RWPE2 (cell line): ENCODE measurements at places on chromosomes 2 and 18.

GRCh38 chr2:64998658-64999061, 9.5 kb downstream of the SLC1A4 start:
- no peak for DNase-seq

GRCh38 chr2:30769891-30770462, 37.3 kb downstream of the CAPN13 start:
- no peak for DNase-seq

DNA sequence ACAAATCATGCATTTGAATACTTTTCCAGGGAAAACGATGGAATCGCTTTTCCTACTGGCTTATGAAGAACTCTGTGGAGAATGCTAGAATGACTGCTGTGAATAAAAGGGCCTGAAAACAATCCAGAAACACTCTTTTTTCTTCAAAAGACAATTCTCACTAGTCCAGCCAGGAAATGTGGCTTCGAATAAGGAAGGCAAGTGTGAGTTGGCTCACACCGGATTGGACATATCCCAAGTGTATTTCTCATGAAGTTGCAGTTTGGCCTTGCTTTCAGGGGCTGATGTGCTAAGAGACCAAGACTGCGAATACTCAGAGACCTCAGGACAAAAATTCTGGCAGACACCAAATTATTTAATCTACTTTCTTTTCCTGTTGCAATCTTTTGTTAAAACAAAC, 54.1 kb downstream of the FIGN start:
- DNase-seq: no peak

DNA sequence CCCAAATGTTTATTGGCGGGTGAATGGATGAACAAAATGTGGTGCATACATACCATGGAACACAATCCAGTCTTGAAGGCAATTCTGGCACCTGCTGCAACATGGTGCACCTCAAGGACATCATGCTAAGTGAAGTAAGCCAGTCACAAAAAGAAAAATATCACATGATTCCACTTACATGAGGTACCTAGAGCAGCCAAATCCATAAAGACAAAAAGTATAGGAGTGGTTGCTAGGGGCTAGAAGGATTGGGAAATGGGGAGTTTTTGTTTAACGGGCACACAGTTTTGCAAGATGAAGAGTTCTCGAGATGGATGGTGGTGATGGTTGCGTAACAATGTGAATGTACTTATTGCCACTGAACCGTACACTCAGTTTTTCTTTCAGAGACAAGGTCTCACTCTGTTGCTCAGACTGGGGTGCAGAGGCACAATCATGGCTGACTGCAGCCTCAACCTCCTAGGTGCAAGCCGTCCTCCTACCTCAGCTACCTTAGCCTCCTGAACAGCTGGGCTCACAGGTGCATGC, 90.9 kb upstream of the CERS6 start:
- DNase-seq: no peak

DNA sequence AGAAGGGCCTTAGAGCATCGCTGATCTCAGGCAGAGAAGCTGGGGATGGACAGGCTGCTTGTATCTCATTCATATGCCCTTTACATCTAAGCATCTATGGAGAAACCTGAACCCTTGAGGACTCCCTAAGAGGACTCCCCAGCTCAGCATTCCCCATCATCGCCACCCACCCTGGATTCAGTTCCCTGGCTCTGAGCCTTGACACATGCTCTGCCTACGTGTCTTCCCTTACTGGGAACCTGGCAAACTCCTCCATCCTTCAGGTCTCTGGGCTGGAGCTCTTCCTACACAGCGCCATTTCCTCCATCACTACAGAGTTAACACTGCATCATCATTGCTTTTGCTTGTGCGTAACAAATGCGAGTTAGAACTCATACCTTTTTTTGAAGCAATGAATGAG, 31.2 kb upstream of the OTOF start:
- DNase-seq: no peak

- DNase-seq: no peak
Observed at GRCh38 chr2:155363349-155363888, 664.9 kb downstream of the KCNJ3 start.

DNA sequence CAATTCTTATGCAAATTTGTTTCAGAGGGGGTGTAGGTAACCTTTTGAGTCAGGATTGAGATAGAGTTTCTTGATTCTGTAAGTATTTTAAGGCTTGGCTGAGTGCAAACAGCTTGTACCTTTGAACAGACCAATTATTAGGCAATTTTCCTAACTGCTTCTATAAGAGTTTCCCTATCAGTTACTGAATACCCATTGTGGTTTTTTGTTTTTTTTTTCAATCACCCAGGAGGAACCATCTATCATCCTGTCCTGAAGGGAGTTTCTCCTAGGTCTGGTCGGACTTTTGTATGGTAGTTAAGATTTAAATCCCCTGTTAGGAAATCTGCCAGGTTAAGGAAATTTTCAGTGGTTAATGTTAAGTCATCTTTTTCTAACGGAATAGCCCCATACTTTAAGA, 319.4 kb upstream of the SLC39A10 start:
- no peak for DNase-seq
